RKO (cell line): ENCODE measurements at places on chromosomes 1 and 21.

DNA sequence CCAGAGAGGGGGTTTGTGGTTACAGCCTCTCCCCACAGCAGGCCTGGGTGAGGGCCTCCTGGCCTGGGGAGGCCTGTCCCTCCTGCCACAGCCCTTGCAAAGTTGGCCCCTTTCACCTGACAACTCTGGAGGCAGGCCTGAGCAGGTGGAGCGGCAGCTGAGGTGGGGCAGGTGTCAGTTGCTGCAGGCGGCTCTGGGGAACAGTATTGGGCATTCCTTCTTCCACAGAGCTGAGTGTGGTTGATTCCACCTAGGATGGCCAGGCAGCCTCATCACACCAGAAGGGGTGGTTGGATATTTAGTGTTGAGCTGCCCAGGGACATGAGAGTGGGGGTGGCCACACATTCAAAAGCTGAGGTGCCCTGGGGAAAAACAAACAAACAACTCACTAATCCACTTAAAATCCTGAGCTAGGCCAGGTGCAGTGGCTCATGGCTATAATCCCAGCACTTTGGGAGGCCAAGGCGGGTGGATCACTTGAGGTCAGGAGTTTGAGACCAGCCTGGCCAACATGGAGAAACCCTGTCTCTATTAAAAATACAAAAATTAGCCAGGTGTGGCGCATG lies 31.1 kb downstream of the PIGP start:
- DNase-seq = no peak

GRCh38 chr21:39535646-39536437 lies 76.9 kb upstream of the B3GALT5 start:
- no peak for DNase-seq

- no peak for DNase-seq
Measured at GRCh38 chr1:204188959-204189639, 7.2 kb downstream of the KISS1 start.

- no peak for DNase-seq
Measured at GRCh38 chr1:75528001-75528400, 82.9 kb downstream of the SLC44A5 start.

DNA sequence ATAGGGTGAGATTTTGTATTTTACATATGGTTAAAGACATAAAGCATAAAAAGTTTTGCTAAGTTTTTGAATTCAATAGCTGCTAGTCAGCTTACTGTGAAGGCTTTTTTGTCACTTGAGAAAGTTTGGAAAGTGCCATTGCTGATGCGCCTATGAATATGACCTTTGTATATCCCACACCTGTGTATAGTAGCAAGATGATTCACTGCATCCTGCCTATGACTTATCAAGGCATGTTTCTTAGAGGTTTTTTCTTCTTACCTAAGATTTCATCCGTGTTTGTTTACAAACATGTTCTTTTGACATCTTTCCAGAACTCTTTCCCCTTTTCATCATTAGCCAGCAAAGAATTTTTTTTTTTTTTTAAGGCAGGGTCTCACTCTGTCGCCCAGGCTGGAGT lies 51.5 kb downstream of the PRKAA2 start:
- DNase-seq = peak; percentile 7
